T-helper 1 cell (primary cell): ENCODE measurements at places on chromosomes 6 and 20.

DNA sequence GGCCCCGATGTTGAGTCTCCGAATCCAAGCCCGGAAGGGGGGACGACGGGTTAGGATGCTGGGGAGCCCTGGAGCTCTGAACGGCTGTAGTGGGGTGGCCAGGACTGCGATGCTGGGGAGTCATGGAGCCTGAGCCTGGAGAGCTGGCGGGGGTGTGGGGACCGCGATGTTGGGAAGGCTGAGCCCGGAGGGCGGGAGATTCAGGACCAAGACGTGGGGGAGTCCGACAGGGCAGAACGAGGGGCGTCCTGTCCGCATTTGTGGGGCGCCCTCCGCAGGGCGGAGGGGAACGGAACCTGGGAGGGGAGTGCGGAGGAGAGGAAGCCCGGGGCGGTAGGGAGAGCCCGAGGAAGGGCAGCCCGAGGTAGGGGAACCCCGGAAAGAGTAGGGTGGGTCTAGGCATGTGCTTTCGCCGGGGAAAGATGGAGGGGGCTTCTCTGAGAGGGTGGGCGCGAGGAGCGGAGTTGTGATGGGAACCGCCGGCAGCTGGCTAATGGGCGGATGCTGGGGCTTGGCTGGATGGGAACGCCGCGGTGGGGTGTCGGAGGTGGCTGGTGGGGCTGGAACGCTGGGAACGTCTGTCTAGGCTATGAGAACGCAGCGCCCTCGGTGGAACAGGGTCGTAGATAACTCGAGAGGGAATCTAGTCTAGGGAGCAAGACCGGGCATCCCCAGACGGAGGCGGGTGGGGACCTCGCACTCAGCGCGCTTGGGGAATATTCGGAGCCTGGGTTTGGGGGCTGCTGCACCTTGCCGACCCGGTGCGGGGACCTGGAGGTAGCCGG is 684 bp downstream of the PAQR8 start:
- DNase-seq, result peak; percentile 39

- DNase-seq, result no peak
These were observed 12.8 kb upstream of the ILRUN start for GRCh38 chr6:34709386-34709785.

- no peak for DNase-seq
These were observed 2.0 kb downstream of the NKAIN4 start for GRCh38 chr20:63252284-63252711.

GRCh38 chr6:70846207-70846835 is 110.5 kb downstream of the B3GAT2 start:
- DNase-seq, result no peak

- DNase-seq, result no peak
These were observed 24.7 kb downstream of the RAB44 start for GRCh38 chr6:36722365-36722764.

GRCh38 chr6:18306977-18307376 is 42.6 kb upstream of the DEK start:
- DNase-seq, result no peak

- no peak for DNase-seq
These were observed 97.2 kb upstream of the SNX9 start for GRCh38 chr6:157725836-157726235.

DNA sequence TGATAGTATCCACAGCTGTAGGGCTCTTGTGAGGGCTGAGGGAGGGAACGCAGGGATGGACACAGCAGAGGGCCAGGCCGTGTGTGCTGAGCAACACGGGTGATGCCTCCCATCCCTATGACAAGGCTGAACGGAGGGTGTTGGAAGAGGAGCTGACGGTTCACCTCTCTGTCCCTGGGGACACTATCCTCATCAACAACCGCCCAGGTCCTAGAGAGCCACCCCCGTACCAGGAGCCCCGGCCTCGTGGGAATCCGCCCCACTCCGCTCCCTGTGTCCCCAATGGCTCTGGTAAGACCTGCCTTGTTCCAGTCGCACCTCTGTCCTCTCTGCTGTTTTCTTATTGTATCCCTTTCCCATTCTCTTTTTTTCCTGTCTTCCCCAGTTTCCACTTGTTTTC is 10.1 kb downstream of the DDR1 start:
- DNase-seq, result no peak

- DNase-seq, result no peak
These were observed 43.6 kb upstream of the SLC32A1 start for GRCh38 chr20:38680500-38681306.

- DNase-seq, result no peak
These were observed 734.3 kb downstream of the QKI start for GRCh38 chr6:164148788-164149187.

GRCh38 chr6:26394289-26394688 is 7.8 kb upstream of the BTN3A1 start:
- DNase-seq, result no peak

DNA sequence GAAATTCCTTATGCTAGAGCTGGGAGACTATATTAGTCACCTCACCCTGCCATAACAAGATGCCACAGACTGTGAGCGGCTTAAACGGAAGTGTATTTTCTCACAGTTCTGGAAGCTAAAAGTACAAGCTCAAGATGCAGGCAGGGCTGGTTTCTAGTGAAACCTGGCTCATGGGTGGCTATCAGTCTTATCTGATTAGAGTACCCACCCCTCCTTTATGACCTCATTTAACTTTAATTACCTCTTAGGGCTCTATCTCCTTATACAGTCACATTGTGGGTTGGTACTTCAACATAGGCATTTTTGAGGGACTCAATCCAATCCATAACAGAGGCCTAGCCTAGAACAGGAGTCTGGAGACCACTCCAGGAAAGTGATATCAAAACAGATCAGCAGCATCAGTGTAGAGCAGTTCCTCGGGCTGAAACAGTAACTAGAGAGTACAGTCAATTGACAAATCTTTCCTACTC is 2.3 kb upstream of the SNRNP48 start:
- no peak for DNase-seq

GRCh38 chr20:40205971-40206370 is 483.1 kb downstream of the MAFB start:
- no peak for DNase-seq

- no peak for DNase-seq
These were observed 98.6 kb upstream of the PCSK2 start for GRCh38 chr20:17128206-17128605.

DNA sequence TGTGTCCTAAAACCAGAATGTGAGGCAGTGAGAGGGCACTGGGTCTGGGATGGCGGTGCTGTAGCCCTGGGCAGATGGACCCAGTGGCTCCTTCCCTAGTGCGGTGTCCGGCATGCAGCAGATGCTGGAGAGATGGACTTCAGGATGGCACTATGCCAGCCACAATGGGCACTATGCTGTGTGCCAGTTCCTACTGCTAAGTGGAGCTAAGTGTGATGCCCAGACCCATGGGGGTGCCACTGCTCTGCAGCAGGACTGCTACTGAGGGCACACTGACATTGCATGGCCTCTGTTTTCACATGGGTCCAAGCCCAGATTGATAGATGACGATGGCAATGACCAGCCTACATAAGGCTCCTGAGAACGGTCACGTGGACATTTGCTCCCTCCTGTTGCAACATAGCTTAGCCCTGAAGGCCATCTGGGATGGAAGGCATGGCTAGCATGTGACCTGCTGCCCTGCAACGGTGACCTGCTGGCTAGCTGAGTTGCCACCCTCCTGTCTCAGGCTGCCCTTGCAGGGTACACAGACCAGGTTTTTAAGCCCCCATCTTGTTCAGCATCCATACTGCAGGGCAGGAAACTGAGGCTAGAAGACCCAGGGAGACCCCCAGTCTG is 31.3 kb upstream of the KCNK16 start:
- no peak for DNase-seq

- DNase-seq, result no peak
These were observed 154.6 kb downstream of the KCNQ5 start for GRCh38 chr6:72776456-72776855.

DNA sequence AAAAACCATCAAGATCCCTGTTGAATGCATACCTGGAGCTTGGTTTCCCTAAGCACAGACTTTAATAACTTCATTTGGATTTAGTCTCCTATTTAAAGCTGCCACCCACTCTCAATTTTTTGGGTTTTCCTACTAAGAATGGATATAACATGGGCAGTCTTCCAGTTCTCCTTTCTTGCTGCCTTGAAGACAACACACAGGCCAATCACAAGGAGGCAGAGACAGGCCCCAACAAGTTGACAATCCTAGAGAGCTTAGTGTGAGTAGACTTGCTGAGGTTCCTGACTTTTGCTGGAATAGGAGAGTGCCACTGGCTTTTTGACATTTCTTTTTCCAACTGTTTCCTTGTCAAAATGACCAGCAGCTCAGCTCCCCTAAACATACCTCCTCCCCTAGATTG is 112.3 kb upstream of the ESR1 start:
- no peak for DNase-seq

GRCh38 chr20:1664911-1665310 is 7.3 kb upstream of the SIRPG start:
- peak; percentile 32 for DNase-seq

GRCh38 chr6:154605178-154605881 is 94.8 kb upstream of the CNKSR3 start:
- peak; percentile 13 for DNase-seq

DNA sequence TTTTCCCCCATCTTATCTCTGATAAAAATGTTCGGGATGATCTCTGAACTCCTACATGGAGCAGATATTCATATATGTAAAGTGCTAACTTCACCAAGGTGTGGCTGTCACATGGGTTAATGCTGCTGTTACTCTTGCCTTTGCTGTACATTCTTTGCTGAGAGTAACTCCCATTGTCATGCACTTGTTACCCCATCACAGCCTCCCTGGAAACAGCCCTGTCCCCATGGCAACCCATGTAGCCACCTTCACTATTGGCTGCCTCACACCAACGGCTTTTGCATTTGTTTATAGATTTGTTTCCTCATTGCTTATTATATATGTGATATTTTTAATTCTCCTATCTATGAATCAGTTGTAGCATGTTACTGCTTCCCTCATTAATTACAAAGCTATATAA is 17.3 kb upstream of the IBTK start:
- DNase-seq, result no peak

GRCh38 chr6:137878486-137879285 is 11.6 kb downstream of the TNFAIP3 start:
- DNase-seq, result no peak

DNA sequence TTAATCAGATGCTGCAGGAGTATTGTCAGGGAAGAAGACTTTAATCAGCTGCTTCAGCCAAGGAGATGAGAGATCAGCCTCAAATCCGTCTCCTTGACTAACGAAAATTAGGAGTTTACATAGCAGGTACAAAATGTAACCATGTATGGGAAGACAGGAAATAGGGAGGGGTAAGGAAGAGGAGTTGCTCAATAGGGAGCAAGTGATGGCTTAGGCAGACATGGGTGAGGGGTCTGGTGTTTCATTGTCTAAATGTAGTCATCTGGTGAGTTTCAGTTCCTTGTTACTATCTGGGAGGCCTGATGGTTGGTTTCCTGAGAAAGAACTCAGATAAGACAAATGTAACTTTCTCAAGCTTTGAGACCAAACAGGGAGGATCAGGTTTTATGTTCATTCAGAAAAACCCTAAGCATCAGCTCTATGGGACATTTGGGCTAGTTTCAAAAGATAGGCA is 217.3 kb upstream of the SULF2 start:
- DNase-seq, result no peak

DNA sequence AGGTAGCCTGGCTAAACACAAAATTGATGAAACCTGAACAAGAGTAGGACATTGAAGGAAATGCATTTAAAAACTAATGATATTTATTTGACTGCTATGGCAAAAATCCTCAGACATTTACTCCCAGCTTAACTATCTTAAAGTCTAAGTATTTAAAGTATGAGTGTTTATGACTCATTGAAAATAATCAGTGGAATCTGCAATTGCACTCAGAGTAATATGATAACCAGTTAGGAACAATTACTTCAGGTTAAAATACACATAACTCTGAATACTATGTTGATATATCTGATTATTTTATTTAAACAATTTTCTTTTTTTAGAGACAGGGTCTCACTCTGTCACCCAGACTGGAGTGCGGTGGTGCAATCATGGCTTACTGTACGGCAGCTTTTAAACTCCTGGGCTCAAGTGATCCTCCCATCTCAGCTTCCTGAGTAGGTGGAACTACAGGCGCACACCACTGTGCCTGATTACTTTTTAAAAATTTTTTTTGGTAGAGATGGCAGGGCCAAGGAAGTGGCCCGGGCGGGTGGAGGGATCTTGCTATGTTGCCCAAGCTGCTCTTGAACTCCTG is 43.9 kb downstream of the FILIP1 start:
- no peak for DNase-seq

DNA sequence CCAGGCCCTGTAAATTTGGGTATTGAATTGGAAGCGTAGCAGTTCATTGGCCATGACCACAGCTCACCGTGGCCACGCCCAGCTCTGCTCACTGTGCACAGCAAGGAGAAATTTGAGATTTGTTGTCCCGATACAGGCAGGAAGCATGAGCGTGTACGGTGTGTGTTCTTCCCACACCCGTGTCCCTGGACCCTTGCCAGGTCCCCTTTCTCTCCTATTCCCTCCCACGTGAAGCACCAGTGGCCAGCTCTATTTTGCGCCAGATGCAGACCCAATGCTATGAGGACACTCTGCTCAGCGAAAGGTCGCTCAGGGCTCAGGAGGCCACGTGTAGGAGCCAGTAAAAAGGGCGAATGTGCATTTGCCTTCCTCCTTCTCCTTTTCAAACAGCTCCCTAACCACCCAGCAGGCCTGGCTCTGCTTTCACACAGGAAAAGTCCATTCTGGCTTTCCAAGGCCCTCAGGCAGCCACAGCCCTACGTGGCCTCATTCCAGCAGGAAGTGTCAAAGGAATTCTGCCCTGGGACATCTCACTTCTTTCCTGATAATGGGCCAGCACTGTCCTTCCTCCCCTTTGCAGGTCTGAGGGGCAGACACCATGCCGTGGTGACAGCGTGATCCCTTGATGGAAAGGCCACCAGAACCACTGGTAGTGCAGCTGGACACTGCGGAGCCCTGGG is 499.2 kb upstream of the CDH4 start:
- no peak for DNase-seq

GRCh38 chr20:6726761-6727160 is 40.7 kb upstream of the BMP2 start:
- DNase-seq, result no peak

DNA sequence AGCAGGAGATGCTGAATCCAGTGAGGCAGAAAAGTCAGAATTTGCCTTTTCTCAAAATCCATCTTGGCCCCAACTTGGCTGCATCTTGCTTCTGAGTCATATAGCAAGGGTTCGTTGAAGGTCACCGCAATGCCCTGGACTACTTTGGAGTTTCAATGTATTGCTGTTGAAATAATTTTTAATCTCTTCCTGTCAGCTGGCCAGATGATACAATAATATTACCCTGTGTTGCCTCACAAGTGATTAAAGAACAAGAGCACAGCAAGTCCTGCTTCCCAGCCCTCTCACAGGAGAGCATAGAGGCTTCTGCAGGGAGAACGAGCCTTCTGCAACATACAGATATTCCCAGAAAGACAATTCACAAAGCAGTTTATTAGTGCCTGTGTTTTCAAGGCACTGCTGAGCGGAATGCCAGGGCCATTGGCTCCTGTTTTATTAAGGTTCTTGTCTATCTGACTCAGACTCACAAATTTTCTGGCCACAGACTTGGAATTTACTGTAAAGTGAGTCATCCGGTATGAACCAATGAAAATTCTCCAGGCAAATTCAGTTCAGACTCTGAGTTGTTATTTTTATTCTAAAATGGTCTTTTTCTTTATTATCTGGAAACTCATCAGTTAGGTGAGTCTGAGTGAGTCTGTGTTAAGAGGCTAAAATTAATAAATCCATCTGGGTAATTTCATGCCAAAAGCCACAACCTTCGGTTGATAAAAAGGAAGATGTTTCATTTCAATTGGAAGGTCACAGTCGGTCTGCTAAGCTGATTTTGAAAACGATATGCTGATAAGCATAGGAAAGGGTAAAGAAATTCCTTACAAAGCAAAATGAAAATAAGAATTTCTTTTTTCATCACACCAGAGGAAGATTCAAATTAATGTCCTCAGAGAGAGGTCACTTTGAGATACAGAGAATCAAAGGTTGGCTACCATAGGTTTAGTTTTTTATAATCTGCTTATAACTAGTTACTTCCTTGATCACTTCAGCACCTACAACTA is 289.4 kb upstream of the STXBP5 start:
- no peak for DNase-seq
